ENCODE measurements at places on chromosomes 5 and 9. TPM values are rescaled to one million over a fixed set of nuclear protein-coding genes. Genes with fewer than 3 reads are reported as not detected.

- DNase-seq = no peak
These were observed 58.5 kb downstream of the PPIC start for GRCh38 chr5:122978068-122978467.

GRCh38 chr5:130978475-130978874, 186.6 kb downstream of the HINT1 start:
- no peak for DNase-seq

- no peak for DNase-seq
These were observed 18.9 kb downstream of the BNIP1 start for GRCh38 chr5:173163219-173163618.

- DNase-seq = no peak
These were observed 71.8 kb downstream of the NRG2 start for GRCh38 chr5:139971202-139971725.

- no peak for DNase-seq
These were observed 68.7 kb upstream of the ADAMTSL1 start for GRCh38 chr9:18405240-18405639.

DNA sequence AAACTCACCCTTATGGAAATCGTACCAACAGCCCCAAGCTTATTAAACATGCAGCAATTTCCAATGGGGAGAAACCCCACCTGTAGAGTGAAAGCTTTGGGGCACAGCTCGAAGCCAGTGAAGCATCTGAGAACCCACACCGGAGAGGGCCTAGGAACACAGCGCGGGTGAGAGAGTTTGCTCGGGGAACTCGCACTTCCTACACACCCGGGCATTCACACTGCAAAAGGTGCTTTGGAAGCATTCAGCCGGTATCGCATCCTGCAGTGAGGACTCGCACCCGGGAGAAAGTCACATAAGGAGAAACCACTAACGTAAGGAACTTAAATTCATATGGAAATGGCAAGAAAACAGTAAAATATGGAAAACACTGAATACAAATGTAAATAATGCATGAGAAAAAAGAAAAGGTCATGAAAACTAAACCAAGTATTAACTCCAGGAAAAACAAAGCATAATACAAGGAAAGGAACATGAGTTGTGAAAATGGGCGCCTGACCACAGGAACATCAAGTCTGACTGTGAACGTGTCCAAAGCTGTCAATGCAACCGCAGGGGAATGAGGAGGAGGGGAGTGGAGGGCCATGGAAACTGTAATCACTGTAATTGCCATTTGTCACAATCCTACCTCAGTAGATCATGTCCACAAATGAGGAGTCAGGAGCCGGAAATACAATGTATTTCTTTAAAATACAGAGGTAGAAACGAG, 28.7 kb downstream of the CAMSAP1 start:
- no peak for DNase-seq

GRCh38 chr9:12773562-12773961, 1.3 kb upstream of the LURAP1L start:
- no peak for DNase-seq

- DNase-seq = peak; percentile 70
These were observed 100.4 kb downstream of the TTLL11 start for GRCh38 chr9:121992571-121993212.

- no peak for DNase-seq
These were observed 47.7 kb upstream of the TLX3 start for GRCh38 chr5:171261361-171261760.

DNA sequence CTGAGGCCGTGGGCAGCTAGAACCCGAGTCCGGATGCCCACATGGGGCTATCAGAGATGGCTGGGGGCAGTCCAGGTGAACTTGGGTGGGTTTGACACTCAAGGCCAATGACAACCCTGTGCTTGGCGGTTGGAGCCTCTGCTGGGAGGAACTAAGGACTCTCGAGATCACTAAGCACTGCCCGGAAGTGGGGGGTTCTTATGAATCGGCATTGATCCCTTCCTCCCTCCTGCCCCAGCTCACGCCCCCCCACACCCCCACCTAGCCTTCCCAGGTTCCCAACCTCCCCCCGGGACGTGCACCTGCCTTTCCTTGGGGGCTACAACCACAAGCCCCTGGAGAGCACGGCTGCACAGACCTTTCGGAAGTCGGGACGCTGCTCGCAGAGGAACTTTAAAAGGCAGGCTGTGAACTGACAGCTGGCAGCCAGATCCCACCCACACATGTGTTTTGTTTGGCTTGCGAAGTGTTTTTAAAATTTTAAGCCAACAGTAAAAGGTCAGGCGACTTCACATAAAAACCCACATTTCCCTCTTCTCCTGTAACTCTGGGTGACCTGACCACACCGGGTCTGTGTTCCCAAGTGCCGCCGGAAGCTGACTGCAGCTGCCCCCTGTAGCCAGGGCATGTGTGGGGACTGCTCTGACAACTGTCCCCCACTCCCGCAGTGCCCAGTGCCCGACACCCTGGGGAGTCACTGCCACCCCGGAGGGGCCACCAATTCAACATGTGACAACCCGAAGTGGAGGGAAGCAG, 5.1 kb upstream of the RALGDS start:
- DNase-seq = no peak

- DNase-seq = no peak
These were observed at the start of gene FAM221B for GRCh38 chr9:35828716-35829083. TSS of gene FAM221B (minus strand) at chr9:35828732. CDS start at chr9:35826161, 2,571 bp downstream.

GRCh38 chr9:126504977-126505455, 108.7 kb upstream of the LMX1B start:
- no peak for DNase-seq

DNA sequence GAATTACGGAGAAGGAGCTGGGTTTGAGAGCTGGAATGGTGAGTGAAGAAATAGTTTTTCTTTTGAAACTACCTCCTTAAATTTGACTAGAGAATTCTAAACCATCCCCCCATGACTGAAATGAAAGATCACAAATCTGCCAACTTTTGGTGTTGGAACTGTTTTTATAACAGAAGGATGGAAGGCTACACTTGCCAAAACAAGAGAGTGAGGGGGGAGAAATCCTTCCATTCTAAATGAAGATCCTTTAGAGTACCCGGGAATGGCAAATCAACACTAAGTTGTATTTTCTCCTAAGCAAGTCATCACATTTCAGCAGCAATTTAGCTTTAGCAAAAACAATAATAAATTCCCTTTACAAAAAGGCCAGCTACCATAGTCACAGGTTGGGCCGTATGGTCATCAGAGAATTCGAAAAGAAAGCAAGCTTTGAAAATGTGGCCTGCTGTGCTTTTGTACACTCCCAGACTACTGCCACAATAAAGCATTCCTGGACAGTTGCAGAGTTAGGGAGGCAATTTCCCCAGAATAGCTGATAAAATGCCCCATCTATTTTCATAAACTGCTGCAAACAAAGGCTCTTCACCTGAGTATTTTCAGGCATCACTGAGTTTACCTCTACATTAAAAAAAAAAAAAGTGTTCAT, 25.0 kb upstream of the FREM1 start:
- DNase-seq = no peak

DNA sequence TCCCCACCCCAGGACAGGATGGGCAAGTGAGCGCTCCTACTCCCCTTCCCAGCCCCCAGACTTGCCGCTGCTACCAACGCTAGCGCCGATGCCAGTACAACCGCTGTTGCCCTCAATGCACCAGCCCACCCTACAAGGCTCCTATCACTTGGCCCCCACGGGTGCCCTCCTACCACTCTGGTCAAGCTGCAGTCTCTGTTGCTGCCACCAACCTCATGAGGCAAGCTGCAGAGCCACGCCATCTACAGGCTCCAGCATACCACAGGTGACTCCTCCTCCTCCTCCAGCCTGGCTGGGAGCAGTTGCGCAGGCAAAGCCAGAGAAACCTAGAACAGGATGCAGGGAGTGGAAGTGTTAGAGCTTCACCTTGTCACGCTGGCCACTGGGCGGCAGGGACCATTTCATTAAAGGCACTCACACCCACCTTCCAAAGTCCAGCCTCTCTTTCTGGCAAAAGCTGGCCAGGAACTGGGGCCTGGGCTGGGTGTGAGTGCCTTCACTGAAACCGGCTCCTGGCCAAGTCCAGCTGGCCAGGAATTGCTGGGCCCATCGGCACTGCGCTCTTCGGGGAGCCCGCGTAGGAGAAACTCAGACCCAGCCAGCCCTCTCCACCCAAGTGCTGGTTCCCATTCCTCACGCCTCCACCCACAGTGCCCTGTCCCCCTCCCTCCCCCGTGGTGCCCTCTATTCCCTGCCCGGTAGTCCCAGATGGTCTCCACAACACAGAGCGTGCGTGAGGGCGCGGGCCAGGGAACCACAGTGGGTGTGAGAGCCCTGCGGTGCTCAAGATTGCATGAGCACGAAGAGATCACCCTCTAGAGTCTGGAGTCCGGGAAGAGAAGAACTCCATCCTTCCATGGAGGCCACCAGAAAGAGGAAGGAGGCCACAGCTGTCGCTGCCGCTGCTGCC, 1.6 kb upstream of the PCAT7 start:
- no peak for DNase-seq

DNA sequence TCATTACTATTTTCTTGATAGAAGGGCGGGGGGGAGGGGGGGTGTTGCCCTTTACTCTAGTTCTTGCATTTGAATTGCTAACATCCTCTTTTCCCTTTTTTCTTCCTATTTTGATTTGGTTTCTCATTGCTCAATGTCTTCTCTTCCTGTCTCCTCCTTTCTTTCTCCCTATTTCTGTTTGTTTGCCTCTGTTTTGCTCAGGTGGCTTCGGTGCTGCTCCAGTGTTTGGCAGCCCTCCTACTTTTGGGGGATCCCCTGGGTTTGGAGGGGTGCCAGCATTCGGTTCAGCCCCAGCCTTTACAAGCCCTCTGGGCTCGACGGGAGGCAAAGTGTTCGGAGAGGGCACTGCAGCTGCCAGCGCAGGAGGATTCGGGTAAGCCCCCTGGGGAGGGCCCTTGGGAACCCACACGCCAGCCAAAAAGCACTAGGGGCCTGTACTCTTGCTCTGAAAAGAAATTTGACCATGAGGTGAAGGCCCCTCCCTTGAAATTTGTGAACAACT, 48.3 kb downstream of the FAM78A start:
- DNase-seq = no peak

- DNase-seq = no peak
These were observed 11.7 kb downstream of the MAP3K1 start for GRCh38 chr5:56827049-56827448.

- DNase-seq = no peak
These were observed 1509.7 kb downstream of the MAT2B start for GRCh38 chr5:165015126-165015525.

- no peak for DNase-seq
These were observed 192.4 kb downstream of the SEMA6A start for GRCh38 chr5:116382032-116382873.

GRCh38 chr5:100634937-100635534, 99.9 kb downstream of the FAM174A start:
- no peak for DNase-seq

DNA sequence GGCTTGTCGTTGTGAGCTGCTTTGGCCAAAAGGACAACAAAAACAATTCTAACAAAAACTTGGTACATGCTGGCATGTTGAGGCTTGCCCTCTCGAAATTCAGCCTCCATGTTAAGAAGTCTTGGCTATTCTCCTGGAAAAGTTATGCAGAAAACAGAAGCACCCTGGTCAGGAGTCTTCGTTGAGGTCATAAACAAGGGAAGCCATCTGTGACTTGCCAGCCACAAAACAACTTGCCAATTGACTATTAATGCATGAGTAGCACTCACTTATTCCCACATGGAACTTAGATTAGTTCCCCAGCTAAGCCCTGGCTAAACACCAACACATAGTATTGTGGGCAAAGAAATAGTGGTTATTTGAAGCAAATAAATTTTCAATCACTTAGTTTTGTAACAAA, 521.0 kb upstream of the CHD1 start:
- no peak for DNase-seq

DNA sequence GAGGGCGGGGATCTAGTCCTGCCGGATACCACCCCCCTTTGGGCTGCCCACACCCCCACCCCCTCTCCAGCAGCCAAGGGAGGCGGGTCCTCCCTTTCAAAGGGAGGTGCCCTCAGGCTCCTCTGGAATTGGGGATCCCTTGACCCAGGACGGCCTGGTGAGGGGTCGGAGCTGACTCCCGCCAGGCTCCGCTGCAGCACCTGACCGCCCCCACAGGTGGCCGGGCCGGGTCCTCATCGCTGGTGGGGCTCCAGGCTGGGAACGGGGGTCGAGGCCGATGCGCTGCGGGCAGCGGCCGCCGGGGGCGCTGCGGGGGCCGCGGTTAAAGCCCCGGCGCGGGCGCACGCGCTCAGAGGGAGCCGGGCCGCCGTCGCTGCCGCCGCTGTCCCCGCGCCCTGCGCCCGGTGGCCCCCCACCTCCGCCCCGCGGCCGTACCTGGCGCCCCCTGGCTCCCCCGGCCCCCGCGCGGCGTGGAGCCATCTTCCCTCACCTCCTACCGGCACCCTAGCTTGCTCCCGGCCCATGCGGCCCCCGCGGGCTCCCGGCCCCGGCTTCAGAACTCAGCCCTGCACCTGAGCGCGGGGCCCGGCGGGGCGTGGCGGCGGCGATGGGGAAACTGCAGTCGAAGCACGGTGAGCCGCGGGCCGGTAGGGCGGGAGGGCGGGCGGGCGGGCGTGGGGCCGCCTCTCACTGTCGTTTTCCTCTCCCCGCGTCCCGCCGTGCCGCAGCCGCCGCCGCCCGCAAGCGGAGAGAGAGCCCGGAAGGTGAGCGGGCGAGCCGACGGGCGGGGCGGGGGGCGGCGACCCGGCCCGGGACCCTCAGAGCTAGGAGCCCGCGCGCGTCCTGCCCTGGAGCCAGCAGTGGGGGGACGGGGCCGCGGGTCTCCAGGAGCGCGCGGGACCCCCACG, at the start of gene NKD2:
Gene NKD2 (plus strand): TSS at position 352 of the 908 bp plus-strand sequence. CDS start 256 bp downstream, at position 608.
- DNase-seq = no peak

GRCh38 chr9:93708289-93708986, 132.1 kb downstream of the PHF2 start:
- DNase-seq = no peak

GRCh38 chr9:16870596-16871335, at the start of gene BNC2:
TSS of gene BNC2 (minus strand) at chr9:16870670. CDS start at chr9:16870648, 22 bp downstream.
- DNase-seq = peak; percentile 54

- DNase-seq = peak; percentile 28
These were observed 226.6 kb downstream of the SNX18 start for GRCh38 chr5:54743997-54744788.

GRCh38 chr9:89850631-89851325, 246.0 kb downstream of the GADD45G start:
- DNase-seq = no peak

- DNase-seq = peak; percentile 60
These were observed 16.9 kb downstream of the DNAJC18 start for GRCh38 chr5:139422307-139422893.

GRCh38 chr5:80116465-80116864, 81.3 kb downstream of the THBS4 start:
- no peak for DNase-seq

DNA sequence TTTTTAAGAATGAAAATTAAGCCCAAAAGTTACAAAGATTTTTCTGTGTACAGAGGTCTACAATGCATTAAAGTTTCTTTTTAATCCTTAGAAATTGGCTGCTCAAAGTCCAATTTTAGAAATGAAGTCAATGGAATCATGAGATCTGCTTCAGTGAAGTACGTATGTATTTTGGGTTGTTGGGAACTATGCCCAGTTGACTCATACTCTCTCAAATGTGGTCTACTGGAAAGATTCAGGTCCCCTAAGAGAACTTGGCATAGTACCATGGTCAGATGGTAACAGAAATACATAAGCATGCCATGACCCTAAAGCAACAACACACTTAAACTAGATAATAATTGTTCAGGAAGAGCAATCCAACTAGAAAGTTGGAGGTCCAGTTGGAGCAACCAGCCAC, 23.0 kb downstream of the FBLL1 start:
- DNase-seq = no peak

- no peak for DNase-seq
These were observed 57.5 kb downstream of the HMGCS1 start for GRCh38 chr5:43255704-43256103.

PCDHB9 gene
- 3.3 TPM for polyA plus RNA-seq

RC3H2 gene
- 45.7 TPM for polyA plus RNA-seq

IFNA21 gene
- polyA plus RNA-seq = not detected

WNT8A gene
- 0.17 TPM for polyA plus RNA-seq

TRPM3 gene
- polyA plus RNA-seq = 14.8 TPM
